SJCRH30 (cell line): ENCODE measurements at places on chromosomes 3 and 15. TPM values are rescaled to one million over a fixed set of nuclear protein-coding genes. Genes with fewer than 3 reads are reported as not detected.

DNA sequence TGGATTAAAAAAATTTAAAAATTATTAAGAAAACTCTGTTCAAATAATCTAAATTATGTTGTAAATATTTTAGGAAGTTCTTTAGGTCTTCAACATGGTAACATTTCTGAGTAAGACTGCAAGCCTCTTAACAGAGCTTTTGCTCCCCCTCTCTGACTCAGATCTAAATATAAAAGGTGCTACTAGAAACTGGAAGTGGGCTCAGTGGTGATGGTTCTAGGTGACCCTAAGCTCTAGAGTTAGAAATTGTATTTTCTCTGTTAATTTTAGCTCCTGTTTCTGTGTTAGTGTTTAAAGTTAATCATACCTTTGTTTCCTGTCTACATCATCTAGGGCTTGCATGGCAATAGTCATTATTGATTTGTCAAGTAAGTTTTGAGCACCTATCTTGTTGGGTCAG is 159.9 kb upstream of the MEIS2 start:
- no peak for DNase-seq

NDN gene
- total RNA-seq, result not detected in 2 replicates

GRCh38 chr15:65377105-65377975 is 462 bp downstream of the IGDCC3 start:
- peak; percentile 66 for DNase-seq

FANCD2OS gene
- not detected in 2 replicates for total RNA-seq

FILIP1L gene
- total RNA-seq, result 3.7 and 5.0 TPM in 2 replicates

- DNase-seq, result peak; percentile 68
Measured at GRCh38 chr3:12994607-12995388, 78.4 kb downstream of the IQSEC1 start.

IL17RE gene
- total RNA-seq, result 0.05 and 0.12 TPM in 2 replicates

DNA sequence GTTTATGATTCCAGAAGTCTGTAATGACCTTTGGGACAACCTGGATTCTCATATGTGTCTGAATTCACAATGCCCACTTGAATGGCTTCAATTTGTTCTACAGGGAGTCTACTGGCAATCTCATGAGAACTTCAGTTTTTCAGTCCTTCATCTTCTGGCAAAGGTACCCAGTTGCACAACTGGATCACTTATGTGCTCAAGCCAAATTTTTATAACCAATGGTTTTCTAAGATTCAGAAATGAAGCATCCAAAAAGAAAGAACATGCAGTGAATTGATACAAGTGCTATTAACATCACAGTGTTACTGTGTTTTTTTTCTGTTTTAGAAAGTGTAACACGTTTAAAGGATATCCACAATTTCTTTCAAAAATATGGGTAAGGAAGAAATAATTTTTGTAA is at the start of gene OR5H14:
Gene OR5H14 (plus strand): TSS at position 301 of the 400 bp plus-strand sequence. CDS start 1,907 bp downstream, outside the sequence.
- DNase-seq, result no peak

DNA sequence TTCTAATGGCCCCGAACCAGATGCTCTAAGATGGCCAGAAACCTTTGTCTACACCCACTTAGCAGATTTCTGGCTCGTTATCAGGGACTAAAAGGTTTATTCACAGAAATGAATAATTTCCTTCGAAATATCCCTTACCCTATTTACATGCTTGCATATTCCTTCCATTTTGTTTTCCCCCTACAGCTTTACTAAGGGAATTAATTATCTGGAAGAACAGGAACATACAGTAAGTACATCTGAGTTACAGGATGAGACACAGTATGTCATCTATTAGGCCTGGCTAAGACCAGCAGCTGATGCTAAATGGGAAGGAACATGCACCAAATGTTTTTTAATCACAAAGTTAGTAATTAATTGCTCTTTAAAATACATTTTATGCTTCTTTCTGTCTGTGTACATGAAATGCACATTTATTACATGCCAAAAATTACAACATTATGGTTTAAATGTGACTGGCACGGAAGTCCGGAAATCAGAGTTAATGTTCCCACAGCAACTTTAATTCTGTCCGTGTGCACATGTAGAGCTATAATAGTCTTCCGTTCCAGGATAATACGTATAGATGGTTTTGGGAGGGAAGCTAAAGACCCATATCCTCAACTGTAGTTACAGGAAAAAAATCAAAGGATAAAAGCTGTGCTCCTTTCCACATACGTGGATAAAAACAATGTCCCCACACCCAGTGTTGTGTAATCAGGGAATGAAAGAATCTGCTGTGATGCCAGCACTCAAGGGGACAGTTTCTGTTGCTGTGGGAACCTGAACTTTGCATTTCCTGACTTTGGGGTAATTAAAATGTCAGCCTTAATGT is 82.0 kb downstream of the TIGIT start:
- no peak for DNase-seq

DPPA2 gene
- total RNA-seq, result not detected in 2 replicates

ARL14 gene
- not detected in 2 replicates for total RNA-seq

ATP13A5 gene
- 0.03 and 0.06 TPM in 2 replicates for total RNA-seq
